ENCODE measurements at places on chromosomes 3 and 15.

- no peak for DNase-seq
Observed at GRCh38 chr3:121722411-121722810, 27.1 kb downstream of the GOLGB1 start.

DNA sequence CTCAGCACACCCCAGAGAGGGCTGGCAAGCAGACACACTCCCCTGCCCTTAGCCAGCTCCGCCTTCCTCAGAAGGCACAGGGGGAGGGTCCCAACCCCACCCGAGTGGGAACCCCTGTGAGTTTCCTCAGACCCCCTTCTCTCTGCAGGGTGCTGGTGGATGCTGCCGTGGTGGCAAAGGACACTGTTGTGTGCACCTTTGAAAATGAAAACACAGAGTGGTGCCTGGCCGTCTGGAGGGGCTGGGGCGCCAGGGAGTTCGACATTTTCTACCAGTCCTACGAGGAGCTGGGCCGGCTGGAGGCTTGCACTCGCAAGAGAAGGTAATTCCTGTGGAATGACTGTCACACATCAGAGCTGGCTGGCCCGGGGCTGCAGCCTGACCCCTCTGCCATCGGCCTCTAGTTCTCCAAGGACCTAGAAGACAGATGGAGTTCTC is 149.4 kb downstream of the LRRK1 start:
- no peak for DNase-seq

- no peak for DNase-seq
Observed at GRCh38 chr3:129549006-129549800, 6.2 kb downstream of the H1-8 start.

- no peak for DNase-seq
Observed at GRCh38 chr15:81133782-81134461, at the start of gene CFAP161. TSS of gene CFAP161 (plus strand) at chr15:81134270. CDS start at chr15:81134330, 60 bp downstream.

DNA sequence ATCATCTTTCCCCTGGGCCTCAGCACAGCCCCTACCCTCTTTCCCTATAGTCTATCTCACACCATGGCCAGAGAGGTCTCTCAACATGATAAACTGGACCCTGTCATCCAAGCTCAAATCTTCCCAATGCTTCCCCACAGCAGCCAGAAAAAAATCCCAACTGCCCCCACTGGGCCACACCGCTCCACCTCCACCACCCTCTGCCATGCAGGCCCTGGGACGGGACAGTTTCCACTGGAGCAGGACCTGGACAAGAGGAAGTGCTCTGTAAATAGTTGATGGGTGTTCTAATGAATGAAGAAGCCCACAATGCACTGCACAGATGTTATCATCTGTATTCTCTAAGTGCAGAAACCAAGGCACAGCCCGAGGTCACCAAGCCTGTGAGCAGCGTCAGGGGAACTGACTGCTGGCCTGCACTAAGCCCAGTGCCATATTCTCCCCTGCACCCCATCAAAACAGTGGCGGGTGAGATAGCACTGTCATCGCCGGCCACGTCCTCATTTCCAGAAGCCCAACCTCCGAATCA is 161.1 kb downstream of the NUP210 start:
- no peak for DNase-seq

GRCh38 chr3:32226875-32227500 is 11.5 kb upstream of the CMTM8 start:
- no peak for DNase-seq

- DNase-seq = no peak
Observed at GRCh38 chr3:161794551-161794950, 297.9 kb downstream of the OTOL1 start.

DNA sequence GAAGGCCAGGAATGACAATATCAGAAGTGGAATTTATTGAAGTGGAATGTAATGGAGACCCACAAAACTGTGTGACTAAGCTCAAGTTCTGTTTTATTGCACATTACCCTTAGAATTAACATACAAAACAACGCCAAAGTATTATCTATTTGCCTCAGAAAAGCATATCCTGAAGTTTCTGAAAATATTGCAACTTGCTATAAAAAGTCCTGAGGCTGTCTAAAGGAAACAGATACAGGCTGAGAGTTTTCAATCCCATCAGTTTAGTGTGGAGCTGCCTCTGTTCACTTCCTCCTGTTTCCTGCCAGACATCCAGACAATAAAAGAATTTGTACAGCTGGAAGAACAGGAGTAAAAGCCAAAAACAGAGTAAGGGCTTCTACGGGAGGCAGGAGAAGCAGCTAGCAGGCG is 108.8 kb downstream of the FBN1 start:
- DNase-seq = no peak

GRCh38 chr3:97825101-97825500 is 3.3 kb downstream of the CRYBG3 start:
- no peak for DNase-seq

DNA sequence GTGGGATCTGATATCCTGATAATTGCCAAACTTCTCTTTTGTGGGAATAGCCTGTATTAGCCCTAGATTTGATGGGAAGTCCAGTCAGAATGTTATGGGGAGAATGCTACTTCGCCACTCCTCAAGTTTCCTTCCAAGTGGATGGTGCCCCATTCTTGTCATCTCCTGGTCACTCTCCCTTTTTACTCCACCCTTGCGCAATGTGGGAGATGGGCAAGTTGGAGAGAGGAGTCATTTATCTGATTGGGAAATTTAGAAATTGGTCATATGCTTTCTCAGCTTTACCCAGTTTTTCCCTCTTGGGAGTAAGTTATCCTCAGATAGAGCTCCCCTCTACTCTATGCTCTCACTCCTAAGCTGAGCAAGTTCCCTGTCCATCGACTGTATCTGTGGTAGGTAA is 14.4 kb downstream of the FANCD2OS start:
- no peak for DNase-seq

GRCh38 chr3:104133630-104134029 is 1233.1 kb upstream of the ALCAM start:
- DNase-seq = no peak

GRCh38 chr3:96813820-96814650 is at the start of gene EPHA6:
TSS of gene EPHA6 (plus strand) at chr3:96814594.
- DNase-seq = no peak

DNA sequence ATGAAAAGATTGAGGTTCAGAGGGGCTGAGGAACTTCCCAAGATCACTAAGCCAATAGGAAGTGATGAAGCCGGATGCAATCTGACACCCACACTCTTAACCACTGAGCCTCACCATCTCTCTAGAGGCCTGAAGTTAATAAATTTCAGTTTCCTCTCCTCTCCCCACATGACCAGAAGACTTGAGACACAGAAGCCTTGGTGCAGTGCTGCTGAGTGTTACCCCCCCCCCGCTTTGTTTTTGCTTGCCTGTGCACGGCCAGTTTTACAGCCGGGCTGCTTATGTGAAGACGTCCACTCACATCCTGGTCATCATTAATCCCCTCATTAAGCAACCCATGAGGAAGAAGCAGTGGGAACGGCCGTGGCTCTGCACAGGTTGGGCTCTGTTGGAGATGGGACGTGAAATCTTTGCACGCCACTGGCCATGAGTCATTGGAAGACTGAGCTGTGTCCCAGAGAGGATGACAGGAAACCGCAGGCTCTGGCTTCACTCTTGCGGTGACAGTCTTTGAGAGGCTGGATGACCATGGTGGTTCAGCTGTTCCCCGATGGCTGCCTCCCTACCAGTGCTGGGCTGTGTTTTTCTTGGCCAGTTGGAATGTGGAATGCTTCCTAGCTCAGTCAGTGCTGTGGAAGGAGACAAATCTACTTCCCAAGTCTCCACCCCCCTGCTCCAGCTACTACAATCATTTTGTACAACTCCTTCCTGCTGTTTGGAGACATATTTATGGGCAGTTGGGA is 232.6 kb upstream of the LRTM1 start:
- DNase-seq = no peak

DNA sequence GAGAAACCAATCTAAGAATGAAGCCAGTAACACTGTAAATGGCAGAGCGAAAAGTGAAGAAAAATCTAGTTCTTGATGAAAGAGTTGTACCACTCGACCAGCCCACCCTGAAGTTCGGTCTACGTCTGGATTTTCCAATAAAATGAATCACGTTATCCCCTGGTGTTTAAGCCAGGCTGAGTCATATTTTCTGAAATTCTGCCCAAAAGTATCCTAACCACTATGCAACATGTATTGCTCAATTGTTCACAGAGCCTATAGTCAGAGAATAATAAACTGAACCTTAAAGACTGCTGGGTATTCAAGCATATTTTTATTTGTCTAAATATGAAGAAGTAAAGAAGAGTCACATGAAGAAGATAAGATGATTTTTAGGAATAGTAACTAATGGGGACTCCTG is 245.7 kb downstream of the FGF12 start:
- no peak for DNase-seq

- DNase-seq = no peak
Observed at GRCh38 chr15:74461847-74462511, 1.0 kb upstream of the UBL7 start.

GRCh38 chr15:51884517-51885236 is 55.2 kb downstream of the TMOD3 start:
- no peak for DNase-seq

- DNase-seq = no peak
Observed at GRCh38 chr3:145967043-145967442, 193.9 kb downstream of the PLOD2 start.

GRCh38 chr3:8966820-8967348 is 3.6 kb upstream of the RAD18 start:
- DNase-seq = no peak

DNA sequence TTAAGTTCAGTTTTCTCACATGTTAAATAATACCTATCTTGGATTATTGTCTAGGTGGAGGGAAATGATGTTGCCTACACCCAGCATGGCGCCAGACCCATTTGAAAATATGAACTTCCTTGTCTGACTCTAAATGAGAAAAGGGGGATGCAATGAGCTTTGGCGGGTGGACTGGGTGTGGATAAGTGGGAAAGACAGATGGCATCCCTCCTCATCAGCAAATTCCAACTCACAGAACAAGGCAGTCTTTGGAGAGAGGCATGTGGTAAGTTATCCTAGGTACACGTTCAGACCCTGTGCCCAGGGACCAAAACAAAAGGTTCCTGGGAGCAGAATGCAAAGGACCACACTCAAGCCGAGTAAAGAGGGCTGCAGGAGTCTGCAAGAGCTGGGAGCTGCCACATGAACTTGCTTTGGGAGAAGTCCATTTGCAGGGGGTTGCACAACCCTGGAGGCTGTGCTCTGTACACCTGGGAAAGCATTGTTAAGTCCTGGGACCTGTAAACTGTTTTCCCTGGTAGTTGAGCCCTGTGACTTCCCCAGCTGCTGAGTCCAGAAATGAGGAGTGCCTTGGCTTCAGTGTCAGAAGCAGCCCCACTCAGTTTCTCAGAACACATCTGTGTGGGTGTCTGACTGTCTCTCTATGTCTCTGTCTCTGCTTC is 102.3 kb upstream of the TPM1 start:
- no peak for DNase-seq

- no peak for DNase-seq
Observed at GRCh38 chr3:179299999-179300613, 22.7 kb upstream of the ZNF639 start.

GRCh38 chr3:66481071-66482017 is 19.5 kb downstream of the LRIG1 start:
- DNase-seq = peak; percentile 26

- DNase-seq = peak; percentile 88
Observed at GRCh38 chr3:25648107-25648535, 16.6 kb downstream of the TOP2B start.

GRCh38 chr3:147431751-147432150 is 22.6 kb downstream of the ZIC1 start:
- DNase-seq = no peak

DNA sequence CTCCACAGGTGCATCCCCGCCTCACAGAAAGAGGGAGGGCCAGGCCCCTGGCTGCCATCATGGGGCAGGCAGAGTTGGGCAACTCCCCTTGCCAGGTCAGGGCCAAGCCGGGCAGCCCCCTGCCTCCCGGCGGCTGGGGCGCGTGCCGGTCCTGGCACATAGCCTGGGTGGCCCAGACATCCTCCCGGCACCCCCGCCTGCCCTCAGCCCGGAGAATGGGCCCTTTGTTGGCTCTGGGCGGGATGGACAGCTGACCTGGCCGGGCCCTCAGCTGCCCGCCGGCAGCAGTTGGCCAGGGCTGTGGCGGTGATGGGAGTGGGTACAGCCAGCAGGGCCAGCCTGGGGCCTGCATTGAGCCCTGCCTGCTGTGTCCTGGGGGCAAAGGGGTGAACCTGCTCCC is 16.5 kb downstream of the PLXNA1 start:
- DNase-seq = no peak

- DNase-seq = no peak
Observed at GRCh38 chr3:40871394-40871793, 327.9 kb upstream of the CTNNB1 start.

- no peak for DNase-seq
Observed at GRCh38 chr3:78634316-78634715, 1133.5 kb downstream of the ROBO1 start.

DNA sequence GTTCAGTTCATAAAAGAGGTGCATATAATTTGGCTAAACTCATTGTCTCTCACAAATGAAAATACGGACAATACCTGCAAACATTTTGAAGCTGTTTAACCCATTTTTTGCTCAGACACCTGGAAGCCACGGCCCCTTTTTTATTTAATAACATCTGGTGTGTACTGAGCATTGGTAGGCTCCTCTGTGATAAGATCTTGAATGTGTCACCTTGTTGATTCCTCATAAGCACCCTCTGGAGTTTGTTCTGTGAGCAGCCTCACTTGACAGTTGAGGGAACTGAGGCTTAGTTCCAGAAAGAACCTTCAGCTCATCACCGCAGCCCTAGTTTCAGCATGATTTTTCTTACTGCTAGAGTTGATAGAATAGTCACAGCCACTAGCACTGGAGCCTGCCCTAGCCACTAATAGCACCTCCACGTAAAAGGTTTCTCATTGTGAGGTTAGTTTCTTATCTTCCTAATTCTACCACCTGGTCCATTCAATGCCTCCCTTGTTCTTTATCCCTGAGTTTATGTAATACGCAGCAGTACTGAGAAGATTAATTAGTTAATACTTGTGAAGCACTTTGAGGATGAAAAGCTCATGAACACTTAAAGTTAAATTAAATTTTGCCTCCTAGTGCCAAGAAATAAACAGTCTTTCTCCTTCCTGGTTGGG is 71.9 kb downstream of the ITPR1 start:
- no peak for DNase-seq

DNA sequence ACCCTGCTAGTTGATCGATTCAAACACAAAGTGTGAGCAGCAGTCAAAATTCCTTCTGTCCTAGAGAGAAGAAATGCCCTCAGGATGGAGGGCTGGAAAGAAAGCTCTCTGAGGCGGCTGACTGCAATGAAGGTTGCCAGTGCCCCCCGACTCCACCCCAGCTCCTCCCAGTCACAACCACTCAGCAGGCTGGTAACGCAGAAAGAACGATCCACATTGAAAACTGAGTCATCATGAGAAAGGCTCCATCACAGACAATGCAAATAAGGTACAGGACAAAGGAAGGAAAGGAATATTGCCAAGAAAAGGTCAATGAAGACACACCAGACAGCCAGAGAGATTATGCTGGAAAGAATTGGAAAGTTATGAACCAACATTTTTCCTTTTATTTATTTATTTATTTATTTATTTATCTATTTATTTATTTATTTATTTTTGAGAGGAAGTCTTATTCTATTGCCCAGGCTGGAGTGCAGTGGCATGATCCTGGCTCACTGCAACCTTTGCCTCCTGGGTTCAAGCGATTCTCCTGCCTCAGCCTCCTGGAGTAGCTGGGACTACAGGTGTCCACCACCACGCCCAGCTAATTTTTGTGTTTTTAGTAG is 17.4 kb upstream of the VGLL4 start:
- no peak for DNase-seq

All from CD4-positive, alpha-beta T cell treated with Interleukin-15 for 4 hours (primary cell).